CD4-positive, alpha-beta T cell treated with Interleukin-15 for 1 hour (primary cell): ENCODE measurements at places on chromosomes 12 and 14.

- no peak for DNase-seq
Observed at GRCh38 chr14:91048265-91048664, 12.2 kb downstream of the RPS6KA5 start.

- no peak for DNase-seq
Observed at GRCh38 chr12:5040368-5040767, 3.3 kb upstream of the KCNA5 start.

- DNase-seq = no peak
Observed at GRCh38 chr14:63928744-63929174, 76.0 kb downstream of the SYNE2 start.

DNA sequence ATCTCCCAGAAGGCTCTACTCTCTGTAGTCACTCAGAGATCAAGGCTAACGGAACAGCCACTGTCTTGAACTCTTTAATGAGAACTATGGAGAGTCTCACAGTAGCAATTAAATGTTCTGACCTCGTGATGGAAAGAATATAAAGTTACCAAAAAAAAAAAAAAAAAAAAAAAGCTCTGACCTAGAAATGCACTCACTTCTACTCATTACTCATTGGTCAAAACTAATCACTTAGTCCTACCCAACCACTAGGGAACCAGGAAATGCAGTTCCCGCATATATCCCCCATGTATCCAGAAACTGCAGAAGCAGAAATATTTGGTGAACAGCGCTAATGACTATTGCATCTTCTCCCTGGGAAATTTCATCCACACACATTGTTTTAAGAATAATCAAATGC lies 29.5 kb upstream of the C12orf76 start:
- DNase-seq = no peak

GRCh38 chr14:55348766-55349453 lies 62.7 kb downstream of the ATG14 start:
- no peak for DNase-seq

GRCh38 chr12:30739020-30739419 lies 15.7 kb downstream of the CAPRIN2 start:
- no peak for DNase-seq

DNA sequence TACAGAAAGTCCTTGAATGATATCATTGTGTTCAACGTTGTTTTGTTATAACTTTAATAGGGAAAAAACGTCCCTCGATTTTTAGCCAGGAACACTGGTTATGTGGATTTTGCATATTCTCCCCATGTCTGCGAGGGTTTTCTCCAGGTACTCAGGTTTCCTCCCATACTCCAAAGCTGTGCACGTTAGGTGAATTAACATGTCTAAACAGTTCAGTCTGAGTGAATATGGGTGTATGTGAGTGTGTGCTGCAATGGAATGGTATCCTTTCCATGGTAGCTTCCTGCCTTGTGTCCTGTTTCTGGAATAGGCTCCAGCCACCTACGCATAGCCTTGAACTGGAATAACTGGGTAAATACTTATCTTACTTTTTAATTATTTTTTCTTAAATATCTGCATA lies 810.8 kb upstream of the ATXN7L3B start:
- no peak for DNase-seq

- DNase-seq = no peak
Observed at GRCh38 chr14:88245321-88245720, 77.7 kb downstream of the KCNK10 start.

GRCh38 chr14:58088961-58089360 lies 63.1 kb downstream of the ARMH4 start:
- no peak for DNase-seq

- no peak for DNase-seq
Observed at GRCh38 chr14:89952576-89952975, 2.0 kb downstream of the EFCAB11 start.

DNA sequence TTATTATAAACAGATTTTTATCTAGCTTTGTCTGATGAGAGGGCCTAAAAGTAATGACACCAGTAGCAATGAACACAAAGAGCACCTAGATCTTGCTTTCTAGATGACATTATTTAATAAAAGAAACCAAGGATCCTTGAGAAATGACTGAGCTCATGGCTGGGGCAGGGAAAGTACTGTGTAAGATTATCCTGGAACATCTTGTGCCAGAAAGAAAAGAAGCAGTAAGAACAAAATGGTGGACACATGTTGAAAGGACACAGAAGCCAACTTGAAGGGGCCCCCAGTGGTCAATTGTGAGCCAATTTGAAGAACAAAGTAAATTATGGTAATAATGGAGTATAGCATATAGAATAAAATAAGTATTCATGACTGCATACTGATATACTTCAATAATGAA lies 10.0 kb downstream of the IFNG-AS1 start:
- DNase-seq = no peak

DNA sequence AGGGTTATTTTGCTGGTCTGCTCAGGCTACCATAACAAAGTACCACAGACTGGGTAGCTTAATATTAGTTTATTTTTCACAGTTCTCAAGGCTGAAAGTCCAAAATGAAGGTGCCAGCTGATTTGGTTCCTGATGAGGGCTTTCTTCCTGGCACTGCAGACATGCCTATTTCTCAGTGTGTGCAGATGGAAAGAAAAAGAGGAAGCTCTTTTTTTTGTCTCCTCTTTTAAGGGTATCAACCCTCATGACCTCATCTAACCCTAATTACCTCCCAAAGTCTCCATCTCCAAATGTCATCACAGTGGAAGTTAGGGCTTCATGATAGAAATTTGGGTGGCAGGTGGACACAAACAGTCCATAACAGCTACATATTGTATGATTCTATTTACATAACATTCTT lies 25.0 kb upstream of the POLR3B start:
- DNase-seq = no peak

- DNase-seq = peak; percentile 85
Observed at GRCh38 chr12:104671409-104672095, 214.8 kb downstream of the CHST11 start.

- no peak for DNase-seq
Observed at GRCh38 chr12:26149968-26150500, 25.2 kb upstream of the BHLHE41 start.

GRCh38 chr12:95395696-95396095 lies 78.3 kb upstream of the METAP2 start:
- DNase-seq = no peak

GRCh38 chr12:112995008-112995407 lies 16.7 kb downstream of the OAS2 start:
- no peak for DNase-seq

DNA sequence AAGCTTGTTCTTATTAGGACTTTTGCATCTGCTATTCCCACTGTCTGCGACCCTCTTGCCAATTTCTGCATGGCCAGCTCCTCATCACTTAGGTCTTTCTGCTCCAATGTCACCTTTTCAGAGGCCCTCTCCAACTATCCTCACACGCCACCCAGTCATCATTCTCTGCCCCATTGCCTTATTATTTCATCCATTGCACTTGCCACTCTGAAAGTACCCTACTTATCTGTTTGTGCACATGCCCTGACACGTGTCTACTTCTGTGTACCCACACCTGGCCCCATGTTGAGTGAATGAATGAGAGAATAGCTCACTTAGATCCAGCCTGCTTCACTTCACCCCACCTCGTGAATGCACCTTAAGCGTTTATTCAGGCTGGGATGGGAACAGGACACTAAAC lies 218.7 kb upstream of the TBX3 start:
- DNase-seq = no peak

- peak; percentile 7 for DNase-seq
Observed at GRCh38 chr12:31009976-31010375, 63.7 kb upstream of the DDX11 start.

DNA sequence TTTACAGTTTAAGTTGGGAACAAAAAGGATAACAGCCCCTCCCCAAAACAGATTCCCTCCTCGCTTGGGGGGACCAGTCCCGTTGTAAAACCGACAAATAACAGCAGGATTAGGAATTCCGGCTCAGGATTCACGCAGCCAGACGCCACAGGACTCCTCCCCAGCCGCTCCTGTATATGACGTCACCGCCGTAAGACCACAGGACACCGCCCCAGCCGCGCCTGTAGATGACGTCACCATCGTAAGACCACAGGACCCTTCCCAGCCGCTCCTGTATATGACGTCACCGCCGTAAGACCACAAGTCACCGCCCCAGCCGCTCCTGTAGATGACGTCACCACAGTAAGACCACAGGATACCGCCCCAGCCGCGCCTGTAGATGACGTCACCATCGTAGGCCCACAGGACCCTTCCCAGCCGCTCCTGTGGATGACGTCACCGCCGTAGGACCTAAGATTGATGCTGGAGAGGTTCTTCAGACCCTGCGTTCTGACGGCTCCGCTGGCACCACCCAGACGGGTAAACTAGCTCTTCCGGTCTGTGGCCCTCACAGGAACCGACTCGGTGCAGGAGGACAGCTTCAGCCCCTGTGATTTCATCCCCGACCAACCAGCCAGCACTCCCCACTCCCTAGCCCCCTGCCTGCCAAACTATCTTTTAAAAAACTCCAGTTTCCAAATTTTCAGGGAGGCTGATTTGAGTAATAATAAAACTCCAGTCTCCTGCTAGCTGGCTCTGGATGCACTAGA lies 43.9 kb upstream of the FBRSL1 start:
- peak; percentile 92 for DNase-seq

- no peak for DNase-seq
Observed at GRCh38 chr12:5017638-5018348, 25.9 kb upstream of the KCNA5 start.

DNA sequence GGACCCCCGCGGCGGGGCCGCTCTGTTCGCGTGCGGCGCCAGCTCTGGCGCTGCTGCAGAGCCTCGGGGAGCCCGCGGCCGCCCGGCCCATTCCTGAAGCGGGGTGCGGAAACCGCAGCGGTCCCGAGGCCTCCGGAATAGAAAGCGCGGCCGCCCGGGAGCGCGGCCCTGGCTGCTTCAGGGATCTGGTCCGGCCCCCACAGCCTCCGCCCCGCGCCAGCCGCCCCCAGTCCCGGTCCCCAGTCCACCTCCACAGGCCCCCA lies 204 bp downstream of the HSP90AA1 start:
- no peak for DNase-seq
